ENCODE measurements at places on chromosomes 1 and 21. TPM values are rescaled to one million over a fixed set of nuclear protein-coding genes. Genes with fewer than 3 reads are reported as not detected.

- H3K4me1 ChIP-seq = no peaks in the 10 kb centered on the region
- DNase-seq = no peak
- H3K27ac ChIP-seq = no peak overlapping the region
- H3K4me3 ChIP-seq = no peak overlapping the region
- H3K27me3 ChIP-seq = peaks cover 4% of the 10 kb centered on the region
Observed at GRCh38 chr21:44603911-44604310, 3.5 kb downstream of the KRTAP10-7 start.

LCK gene
- 220 TPM for total RNA-seq

DNA sequence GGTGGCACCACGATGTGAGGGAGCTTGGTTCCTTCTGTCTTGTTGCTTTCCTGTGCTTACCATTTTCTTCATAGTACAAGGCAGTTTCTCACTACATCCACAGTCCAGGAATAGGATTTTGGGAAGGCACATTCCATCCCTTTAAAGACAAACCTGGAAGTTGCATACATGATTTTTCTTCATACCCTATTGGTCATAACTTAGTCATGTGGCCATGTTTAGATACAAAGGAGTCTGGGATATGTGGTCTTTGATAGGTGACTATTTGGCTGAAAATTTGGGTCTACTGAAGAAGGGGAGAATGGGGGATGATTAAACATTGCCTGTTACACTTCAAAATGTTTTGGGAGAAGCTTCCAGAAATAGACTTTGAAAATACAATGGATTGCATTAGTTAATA is 7.0 kb downstream of the DYRK1A start:
- peaks cover 85% of the 10 kb centered on the region for H3K4me1 ChIP-seq
- no peak for DNase-seq
- no peak overlapping the region for H3K4me3 ChIP-seq
- peaks cover 9% of the 10 kb centered on the region for H3K36me3 ChIP-seq

DNA sequence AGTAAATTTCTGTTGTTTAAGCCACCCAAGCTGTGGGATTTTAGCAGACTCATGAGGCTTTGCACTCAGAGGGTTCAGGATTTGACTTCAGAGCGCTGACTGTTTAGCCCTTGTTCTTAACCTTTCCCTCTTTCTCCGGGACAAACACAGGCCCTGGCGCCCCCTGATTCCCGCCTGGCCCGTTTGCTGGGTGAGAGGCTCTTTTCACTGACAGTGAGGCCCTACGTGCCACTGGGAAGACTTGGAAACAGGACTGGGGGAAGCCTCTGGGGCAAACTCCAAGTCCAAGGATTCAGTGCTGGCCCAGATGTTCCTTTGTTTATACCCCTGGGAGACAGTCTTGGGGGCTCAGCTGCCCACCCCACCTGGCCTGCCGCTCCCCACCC is 11.7 kb upstream of the TRIM63 start:
- H3K27ac ChIP-seq = no peak overlapping the region
- no peaks in the 10 kb centered on the region for H3K36me3 ChIP-seq
- peaks cover 9% of the 10 kb centered on the region for H3K27me3 ChIP-seq

DNA sequence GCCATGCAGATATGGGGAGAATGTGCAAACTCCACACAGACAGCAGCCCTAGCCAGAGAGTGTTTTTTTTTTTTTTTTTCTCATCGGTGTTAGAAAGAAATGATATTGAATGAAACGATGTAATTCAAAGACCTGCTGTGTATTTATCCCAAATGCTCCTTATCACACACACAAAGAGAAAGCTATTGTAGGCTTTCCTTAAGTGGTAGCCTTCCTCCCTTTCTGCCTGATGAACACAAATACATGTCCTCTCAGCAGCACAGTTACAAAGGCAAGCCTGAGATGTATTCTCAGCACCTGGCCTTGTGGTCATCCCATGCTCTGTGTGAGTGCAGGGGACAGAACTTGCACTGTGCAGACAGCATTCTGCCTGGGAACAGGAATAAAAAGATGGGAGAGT is 93.8 kb downstream of the PLPPR5 start:
- H3K36me3 ChIP-seq = no peaks in the 10 kb centered on the region
- H3K4me1 ChIP-seq = no peaks in the 10 kb centered on the region
- no peak for DNase-seq
- no peaks in the 10 kb centered on the region for H3K27me3 ChIP-seq
- no peak overlapping the region for H3K4me3 ChIP-seq
- no peak overlapping the region for H3K27ac ChIP-seq

DNA sequence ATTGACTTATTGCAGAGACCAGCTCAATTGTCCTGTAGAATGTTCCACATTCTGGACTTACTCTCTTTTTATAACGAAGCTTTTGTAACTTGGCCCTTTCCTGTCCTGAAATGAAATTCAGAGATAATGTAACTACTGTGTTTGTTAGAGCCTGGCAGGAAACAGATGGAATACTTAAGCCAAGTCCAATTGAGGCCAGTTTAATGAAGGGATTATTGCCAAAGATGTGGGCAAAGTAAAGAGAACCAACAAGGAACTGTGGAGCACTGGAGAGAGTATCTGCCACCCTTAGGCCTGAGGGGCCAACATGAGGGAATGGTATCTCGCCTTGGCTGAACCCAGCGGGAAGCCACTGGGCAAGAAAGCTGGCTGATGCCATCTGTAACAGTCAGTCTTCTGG is 32.9 kb downstream of the MFSD2A start:
- no peak overlapping the region for H3K4me3 ChIP-seq
- H3K36me3 ChIP-seq = no peaks in the 10 kb centered on the region
- no peak for DNase-seq
- H3K4me1 ChIP-seq = no peaks in the 10 kb centered on the region
- no peak overlapping the region for H3K27ac ChIP-seq

- peaks cover 42% of the 10 kb centered on the region for H3K36me3 ChIP-seq
- H3K27ac ChIP-seq = no peak overlapping the region
- H3K4me1 ChIP-seq = no peaks in the 10 kb centered on the region
- no peak overlapping the region for H3K4me3 ChIP-seq
- DNase-seq = no peak
Observed at GRCh38 chr1:16625497-16626408, 12.4 kb upstream of the NBPF1 start.

OR10J1 gene
- not detected for total RNA-seq

DNA sequence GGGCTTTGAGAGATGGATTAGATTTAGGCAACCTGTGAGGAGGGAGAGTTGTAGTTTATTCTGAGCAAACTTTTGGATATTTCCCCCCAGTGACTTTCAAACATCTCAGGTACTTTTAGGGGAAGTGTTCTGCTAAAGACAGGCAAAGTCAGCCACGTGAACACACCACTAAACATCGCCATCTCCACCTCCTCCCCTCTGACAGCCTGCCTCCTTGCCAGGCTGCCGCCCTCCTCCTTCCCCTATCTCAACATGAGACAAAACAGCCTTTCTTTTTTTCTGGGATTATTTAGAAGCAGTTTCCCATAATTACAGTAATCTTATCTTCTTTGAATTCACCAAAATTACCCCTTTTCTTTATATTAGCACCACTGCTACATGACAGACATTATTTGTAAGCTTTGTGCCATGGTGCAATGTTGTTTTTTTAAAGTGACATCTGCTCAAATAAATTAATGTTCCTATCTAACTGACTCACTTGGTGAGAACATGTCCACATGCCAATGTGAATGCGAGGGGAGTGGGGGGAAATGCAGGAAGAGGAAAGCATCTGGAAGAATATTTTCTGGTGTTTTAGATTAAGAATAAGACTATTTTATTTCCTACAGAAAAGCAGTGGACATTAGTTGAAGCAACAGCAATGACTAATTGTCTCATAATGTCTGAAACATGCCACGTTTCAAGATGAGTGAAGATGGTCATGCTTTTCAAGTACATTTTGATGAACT is 147.8 kb upstream of the ATP1B1 start:
- peaks cover 7% of the 10 kb centered on the region for H3K27me3 ChIP-seq
- no peak overlapping the region for H3K27ac ChIP-seq
- no peaks in the 10 kb centered on the region for H3K36me3 ChIP-seq

OR2M2 gene
- not detected for total RNA-seq

DNA sequence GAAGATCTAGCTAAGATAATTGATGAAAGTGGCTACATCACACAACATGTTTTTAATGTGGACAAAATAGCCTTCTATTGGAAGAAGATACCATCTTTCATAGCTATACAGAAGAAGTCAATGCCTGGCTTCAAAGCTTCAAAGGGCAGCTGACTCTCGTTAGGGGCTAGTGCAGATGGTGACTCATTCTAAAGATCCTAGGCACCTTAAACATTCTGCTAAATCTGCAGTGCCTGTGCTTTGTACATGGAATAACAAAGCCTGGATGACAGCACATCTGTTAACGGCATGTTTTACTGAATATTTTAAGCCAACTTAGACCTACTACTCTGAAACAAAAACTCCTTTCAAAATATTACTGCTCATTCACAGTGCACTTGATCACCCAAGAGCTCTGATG is 65.6 kb upstream of the USP24 start:
- peaks cover 4% of the 10 kb centered on the region for H3K27me3 ChIP-seq
- H3K4me3 ChIP-seq = no peak overlapping the region
- H3K36me3 ChIP-seq = no peaks in the 10 kb centered on the region
- H3K4me1 ChIP-seq = peaks cover 20% of the 10 kb centered on the region
- no peak for DNase-seq

GRCh38 chr1:16905868-16906702 is 10.3 kb downstream of the RNU1-2 start:
- no peak overlapping the region for H3K4me3 ChIP-seq
- H3K36me3 ChIP-seq = no peaks in the 10 kb centered on the region
- peak; percentile 69 for DNase-seq
- H3K27me3 ChIP-seq = no peaks in the 10 kb centered on the region

GRCh38 chr1:25676488-25676887 is 59.9 kb downstream of the MAN1C1 start:
- H3K4me1 ChIP-seq = peaks cover 84% of the 10 kb centered on the region
- DNase-seq = peak; percentile 65
- H3K4me3 ChIP-seq = peak overlapping the region; percentile 50
- peaks cover 11% of the 10 kb centered on the region for H3K36me3 ChIP-seq
- peaks cover 2% of the 10 kb centered on the region for H3K27me3 ChIP-seq
- H3K27ac ChIP-seq = peak overlapping the region; percentile 78

- peaks cover 10% of the 10 kb centered on the region for H3K36me3 ChIP-seq
- no peaks in the 10 kb centered on the region for H3K27me3 ChIP-seq
- peaks cover 29% of the 10 kb centered on the region for H3K4me1 ChIP-seq
- peak overlapping the region; percentile 85 for H3K4me3 ChIP-seq
Observed at GRCh38 chr1:224116131-224116530, 2.2 kb downstream of the FBXO28 start.

GRCh38 chr1:162846256-162847212 is 14.4 kb downstream of the CCDC190 start:
- no peak overlapping the region for H3K27ac ChIP-seq
- H3K36me3 ChIP-seq = no peaks in the 10 kb centered on the region
- DNase-seq = no peak
- H3K27me3 ChIP-seq = peaks cover 11% of the 10 kb centered on the region
- H3K4me3 ChIP-seq = no peak overlapping the region
- H3K4me1 ChIP-seq = no peaks in the 10 kb centered on the region

AADACL4 gene
- total RNA-seq = not detected

HSF2BP gene
- total RNA-seq = 1.5 TPM

CTSE gene
- not detected for total RNA-seq

CELA2A gene
- not detected for total RNA-seq

SERTAD4 gene
- not detected for total RNA-seq

GRCh38 chr1:3162322-3162882 is 93.4 kb downstream of the PRDM16 start:
- no peak overlapping the region for H3K27ac ChIP-seq
- DNase-seq = no peak
- H3K36me3 ChIP-seq = no peaks in the 10 kb centered on the region

CRNN gene
- total RNA-seq = not detected

DNA sequence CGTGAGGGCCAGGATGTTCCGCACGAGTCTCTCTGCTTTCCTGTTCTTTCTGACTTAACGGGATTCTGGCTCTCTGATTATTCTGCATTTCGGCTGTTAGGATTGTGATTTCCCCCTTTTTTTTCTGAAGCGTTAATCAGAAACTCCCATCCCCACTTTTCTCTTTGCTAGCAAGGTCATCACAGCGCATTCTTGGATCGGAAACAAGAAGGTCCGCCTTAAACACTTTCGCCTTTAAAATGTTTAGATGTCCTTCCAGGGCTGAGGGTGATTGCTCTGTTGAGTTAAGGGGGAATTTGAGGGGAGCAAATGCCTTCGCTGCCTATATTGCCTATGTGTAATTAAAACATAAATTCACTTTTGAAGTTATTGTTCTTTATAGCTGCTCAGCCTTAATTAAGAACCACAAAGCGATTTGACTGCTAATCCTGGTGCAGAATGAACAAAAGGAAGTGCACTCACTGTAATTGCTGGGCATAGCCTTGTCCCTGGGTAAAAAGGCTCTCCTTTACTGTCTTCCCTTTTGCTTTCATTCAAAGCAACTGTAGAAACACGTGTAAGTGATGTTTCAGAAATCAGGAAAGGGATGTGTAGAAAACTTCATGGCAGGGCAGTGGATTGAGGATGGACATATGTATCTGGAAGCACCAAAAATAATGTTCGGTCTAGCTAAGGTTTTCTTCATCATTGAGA is 1.2 kb downstream of the LAMC1 start:
- H3K4me3 ChIP-seq = peak overlapping the region; percentile 58
- H3K4me1 ChIP-seq = peaks cover 10% of the 10 kb centered on the region
- no peaks in the 10 kb centered on the region for H3K36me3 ChIP-seq
- no peak overlapping the region for H3K27ac ChIP-seq
- peaks cover 60% of the 10 kb centered on the region for H3K27me3 ChIP-seq
- DNase-seq = no peak

GRCh38 chr1:89588480-89588879 is 44.4 kb upstream of the LRRC8C start:
- H3K27me3 ChIP-seq = no peaks in the 10 kb centered on the region
- no peak overlapping the region for H3K4me3 ChIP-seq
- H3K4me1 ChIP-seq = peaks cover 92% of the 10 kb centered on the region
- H3K36me3 ChIP-seq = peaks cover 81% of the 10 kb centered on the region

DNA sequence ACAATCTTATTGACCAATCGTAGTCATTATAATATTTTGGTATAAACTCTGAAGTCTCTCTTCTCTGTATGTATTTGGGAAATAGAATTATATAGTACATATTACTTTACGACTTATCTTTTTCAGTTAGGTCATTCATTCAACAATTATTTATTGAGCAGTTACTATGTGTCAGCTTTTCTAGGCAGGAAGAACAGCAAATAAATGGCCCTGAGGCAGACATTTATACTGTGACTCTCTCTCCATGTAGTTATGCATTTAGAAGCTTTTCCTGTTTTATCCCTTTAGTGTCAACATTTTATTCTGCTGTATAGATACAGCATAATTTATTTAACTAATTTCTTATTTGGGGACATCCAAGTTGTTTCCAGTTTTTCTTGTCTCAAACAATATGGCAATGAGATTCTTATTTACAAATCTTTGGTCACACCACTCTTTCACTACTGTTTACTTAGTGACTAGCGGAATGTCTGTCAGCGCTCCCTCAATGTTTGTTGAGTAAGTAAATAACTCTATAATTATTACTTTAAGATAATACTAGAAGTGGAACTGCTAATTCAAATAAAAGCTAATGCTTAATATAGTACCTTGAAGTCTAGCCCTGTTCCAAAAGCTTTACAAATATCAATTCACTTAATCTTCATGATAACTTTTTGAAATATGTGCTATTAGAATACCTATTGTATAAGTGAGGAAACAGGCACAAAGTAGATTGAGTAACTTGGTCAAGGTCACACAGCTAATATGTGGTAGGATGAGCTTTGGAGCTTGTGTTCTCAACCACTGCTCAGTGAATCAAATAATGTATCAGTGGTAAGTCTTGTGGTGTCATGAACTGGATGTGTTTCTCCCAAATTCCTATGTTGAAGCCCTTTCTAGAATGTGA is 465.6 kb downstream of the SIPA1L2 start:
- H3K27me3 ChIP-seq = no peaks in the 10 kb centered on the region
- H3K36me3 ChIP-seq = no peaks in the 10 kb centered on the region
- H3K4me1 ChIP-seq = no peaks in the 10 kb centered on the region

- no peaks in the 10 kb centered on the region for H3K36me3 ChIP-seq
- DNase-seq = no peak
- H3K27ac ChIP-seq = no peak overlapping the region
Observed at GRCh38 chr1:206788487-206789050, 16.3 kb upstream of the IL10 start.
